Inflammatory macrophage (primary cell): ENCODE measurements at places on chromosomes 5 and 9.
A peak's percentile ranks its signal among the peaks of the same experiment; 100 is the strongest.

GRCh38 chr9:38029915-38030638 lies 39.0 kb downstream of the SHB start:
- peak; percentile 62 for DNase-seq

DNA sequence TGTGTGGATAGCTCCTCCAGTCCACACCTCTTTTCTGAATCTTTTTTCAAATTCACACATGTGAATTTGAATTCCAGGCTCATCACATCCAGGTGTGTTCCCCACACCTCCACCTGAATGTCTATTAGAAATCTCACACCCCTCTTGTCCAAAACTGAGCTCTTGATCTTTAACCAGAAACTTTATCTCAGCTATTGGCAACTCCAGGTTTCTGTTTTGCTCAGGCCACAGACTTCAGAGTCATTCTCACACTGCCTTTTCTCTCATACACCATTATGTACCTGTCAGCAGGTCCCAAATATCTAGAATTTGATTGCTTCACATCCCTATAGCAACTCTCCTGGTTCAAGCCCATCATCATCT lies 11.6 kb downstream of the NIPSNAP3B start:
- DNase-seq: no peak

- DNase-seq: no peak
These were observed 2.1 kb downstream of the ADGRD2 start for GRCh38 chr9:124452326-124452725.

DNA sequence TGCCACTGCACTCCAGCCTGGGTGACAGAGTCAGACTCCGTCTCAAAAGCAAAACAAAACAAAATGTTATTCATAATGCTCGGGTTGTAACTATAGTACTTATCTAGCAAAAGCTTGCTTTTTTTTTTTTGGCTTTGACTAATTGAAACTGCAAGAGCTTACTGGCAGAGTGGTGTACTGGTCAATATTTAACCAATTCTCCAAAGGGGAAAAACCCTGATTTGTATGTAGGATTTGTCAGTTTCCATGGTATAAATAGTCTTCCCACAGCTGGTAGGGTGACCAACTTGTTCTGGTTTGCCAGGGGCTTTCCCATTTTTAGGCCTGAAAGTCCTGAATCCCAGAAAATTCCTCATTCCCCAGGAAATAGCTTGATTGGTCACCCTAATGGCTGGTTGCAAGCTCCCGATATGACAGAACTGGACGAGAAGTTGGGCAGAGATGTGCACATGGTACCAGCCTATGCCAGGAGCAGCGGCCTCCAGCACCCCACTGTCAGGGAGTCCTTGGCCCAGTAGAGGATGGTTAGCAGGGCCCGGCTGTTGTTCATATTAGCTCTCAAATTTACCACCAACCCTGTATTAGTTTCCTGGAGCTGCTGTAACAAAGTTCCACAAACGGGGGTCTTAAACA lies 58.0 kb downstream of the FXN start:
- DNase-seq: no peak
